Aorta (tissue), 5 donors: ENCODE measurements at places on chromosomes 7 and 10.

- DNase-seq: no peak
Observed at GRCh38 chr10:72834183-72834825, 59.2 kb upstream of the OIT3 start.

DNA sequence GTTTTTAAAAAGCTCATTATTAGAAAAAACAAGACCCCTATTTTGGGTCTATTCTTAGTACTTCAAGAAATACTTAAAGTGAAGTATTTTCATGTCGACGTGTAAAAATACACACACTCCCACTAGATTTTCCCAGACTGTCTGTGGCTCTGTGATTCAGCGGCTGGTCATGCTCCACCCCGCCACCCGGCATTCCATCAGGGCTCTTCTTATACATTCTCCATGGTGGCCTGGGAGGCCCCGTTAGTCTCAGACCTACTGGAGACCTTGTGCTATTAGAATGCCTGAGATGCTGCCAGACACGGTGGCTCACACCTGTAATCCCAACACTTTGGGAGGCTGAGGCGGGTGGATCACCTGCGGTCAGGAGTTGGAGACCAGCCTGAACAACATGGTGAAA lies 13.1 kb downstream of the TECPR1 start:
- DNase-seq: no peak

DNA sequence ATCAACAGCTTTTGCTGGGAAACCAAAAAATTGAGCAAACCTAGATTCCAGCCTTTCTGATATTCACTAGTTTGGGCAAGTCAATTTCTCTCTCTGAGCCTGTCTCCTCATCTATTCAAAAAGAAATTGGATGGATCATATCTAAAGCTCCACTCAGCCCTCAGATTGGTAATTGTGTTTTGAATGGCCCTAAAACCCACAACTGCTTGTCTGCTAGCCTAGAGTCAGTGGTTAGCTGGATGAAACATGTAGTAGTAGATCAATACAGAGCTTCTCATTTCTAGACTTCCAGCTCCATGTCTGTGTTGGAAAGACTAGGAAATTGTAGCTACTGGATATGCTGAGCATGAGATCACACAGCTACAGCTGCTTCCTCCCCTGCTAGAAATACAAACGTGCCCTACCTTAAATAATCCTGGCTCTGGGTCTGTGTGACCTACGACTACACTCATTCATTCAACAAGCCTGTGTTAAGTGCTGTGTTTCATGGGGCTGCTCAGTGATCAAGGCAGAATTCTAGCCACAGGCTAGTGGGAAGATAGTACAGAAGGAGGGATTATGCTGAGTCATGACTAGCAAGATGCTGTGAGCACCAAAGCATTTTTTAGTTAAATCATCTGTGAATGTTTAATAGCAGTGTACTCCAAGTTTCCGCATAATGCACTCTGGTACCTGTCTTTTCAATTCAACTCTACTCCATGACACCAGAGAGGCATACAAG lies 15.7 kb downstream of the DNTT start:
- no peak for DNase-seq

- DNase-seq: no peak
Observed at GRCh38 chr10:33241351-33241750, 93.1 kb downstream of the NRP1 start.

DNA sequence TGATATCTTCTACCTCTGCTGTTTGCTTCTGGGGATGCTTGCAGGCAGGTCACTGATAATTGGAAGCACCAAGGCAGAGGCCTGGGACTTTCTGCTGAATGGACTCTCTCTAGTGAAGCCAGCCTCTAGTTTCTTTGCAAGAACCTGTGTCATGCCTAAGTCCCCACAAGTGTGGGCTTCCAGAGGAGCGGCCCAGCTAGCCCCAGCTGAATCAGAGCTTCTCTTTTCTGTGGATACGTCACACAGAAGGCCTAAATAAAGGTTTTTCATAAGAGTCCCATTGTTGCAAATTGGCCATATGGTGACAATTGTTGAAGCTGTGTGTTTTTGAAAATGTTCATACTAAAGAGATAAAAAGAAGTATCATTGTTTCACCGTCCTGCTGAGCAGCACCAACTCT lies 6.8 kb upstream of the OPALIN start:
- DNase-seq: no peak

- DNase-seq: no peak
Observed at GRCh38 chr7:85456254-85456653, 269.4 kb upstream of the SEMA3D start.

GRCh38 chr10:19651549-19651948 lies 164.7 kb upstream of the PLXDC2 start:
- DNase-seq: no peak

DNA sequence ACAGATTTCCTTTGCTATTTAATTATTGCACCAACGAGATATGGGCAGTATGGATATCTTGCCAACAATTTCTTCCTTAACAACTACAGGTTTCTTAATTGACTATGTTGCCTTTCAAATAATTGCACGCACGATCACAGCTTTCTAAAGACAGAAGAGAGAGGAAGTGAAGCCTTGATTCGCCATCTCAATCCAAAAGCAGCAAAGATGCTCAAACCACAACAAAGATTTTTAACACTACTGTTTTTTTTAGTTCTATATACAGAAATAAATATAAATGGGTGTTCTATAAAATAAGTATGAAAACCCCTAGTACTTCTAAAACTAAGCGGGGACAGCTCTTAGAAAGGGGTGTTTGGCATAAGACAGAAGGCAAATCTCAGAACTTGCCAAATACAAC lies 251.3 kb downstream of the SFMBT2 start:
- no peak for DNase-seq

DNA sequence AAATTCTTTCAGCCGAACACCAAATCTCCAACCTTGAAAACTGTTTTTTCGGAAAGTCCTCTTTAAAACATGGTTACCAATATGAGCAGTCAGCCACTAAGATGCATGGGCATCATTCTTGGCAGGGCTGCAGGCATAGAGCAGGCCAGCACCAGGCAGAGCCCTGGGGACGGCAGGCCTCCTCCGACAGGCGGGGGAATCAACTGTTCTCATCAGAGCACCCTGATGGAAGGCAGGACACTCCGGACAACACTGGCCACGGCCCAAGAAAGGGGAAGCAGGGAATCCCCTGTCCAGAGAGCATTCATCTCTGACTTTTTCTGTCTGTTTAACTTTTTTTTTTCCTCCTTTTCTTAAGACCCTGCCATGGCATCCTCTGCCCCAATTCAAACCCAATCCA lies 1.4 kb upstream of the NOS3 start:
- DNase-seq: no peak

GRCh38 chr10:64690194-64690593 lies 1169.0 kb downstream of the REEP3 start:
- DNase-seq: no peak

DNA sequence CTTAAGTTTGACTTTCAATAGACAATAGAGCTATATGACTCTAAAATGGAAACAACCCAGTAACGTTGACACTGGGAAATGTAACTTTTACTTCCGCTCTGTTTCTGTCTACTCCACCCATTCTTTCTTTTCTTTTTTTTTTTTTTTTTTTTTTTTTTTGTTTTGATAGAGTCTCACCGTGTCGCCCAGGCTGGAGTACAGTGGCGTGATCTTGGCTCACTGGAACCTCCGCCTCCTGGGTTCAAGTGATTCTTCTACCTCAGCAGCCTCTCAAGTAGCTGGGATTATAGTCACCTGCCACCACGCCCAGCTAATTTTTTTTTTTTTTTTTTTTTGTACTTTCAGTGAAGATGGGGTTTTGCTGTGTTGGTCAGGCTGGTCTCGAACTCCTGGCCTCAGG lies 13.9 kb downstream of the PRSS2 start:
- DNase-seq: no peak

DNA sequence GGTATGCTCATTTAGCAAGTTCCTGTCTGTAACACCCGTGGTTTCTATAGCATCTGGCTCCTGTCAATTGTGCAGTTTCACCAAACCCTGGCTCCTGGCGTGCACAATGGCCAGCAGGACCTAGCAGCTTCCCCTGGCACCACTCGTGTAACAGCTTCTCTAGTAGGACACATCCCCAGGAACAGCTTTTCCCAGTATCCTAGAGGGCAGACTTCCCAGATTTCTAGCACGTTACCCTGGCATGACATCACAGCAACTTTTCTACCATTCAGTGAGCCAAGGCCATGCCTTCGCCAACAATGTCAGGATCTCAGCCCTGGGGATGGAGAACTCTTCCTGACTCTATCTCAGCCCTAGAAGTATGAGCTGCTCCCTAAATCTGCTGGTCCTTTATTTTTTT lies 6.5 kb downstream of the YME1L1 start:
- no peak for DNase-seq

GRCh38 chr7:92517631-92518030 lies 10.7 kb downstream of the PEX1 start:
- no peak for DNase-seq

GRCh38 chr10:43055991-43056567 lies 20.8 kb upstream of the RET start:
- peak; percentile 49 for DNase-seq

- DNase-seq: no peak
Observed at GRCh38 chr7:26346611-26347203, 55.0 kb downstream of the SNX10 start.

DNA sequence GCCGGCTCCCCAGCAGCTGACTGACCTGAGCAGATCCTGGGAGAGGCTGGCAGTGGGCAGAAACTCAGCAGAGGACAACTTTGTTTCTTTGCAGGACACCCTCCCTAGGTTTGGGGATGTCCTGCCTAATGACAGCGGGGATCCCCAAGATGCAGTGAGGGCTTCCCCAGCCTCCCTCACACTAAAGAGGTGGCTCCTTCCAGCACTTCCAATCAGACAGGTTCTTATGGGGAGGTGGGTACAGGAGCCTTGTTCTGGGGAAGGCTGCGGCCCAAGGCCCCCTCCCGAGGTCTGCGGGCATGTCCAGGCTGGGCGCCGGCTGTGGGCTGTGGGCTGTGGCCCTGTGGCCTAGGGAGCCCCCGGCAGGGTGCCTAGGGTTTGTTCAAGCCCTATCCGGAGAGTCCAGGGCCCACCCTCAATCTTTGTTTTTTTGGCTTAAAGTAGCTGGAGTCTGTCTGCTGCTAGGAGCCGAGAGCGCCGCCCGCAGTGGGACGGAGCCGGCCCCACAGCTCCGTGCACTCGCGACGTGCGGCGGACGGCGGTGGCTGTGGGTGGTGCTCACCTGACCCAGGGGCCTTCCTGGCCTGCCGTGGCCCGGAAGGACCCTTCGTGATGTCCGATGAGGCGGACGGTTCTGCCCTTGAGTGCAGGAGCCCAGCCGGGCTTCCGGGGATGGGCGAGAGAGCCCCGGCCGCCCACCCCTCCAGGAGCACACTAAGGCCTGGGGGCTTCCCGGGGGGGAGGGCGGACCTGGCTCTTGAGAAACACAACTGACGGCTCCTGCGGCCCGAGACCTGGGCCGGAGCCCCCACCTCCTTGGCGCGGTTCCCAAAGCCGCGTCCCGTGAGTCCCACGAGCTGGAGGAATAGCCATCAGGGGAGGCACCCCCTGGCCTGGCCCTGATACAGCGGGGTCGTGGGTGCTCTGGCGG lies 57.2 kb downstream of the PDGFA start:
- DNase-seq: peak; percentile 74

DNA sequence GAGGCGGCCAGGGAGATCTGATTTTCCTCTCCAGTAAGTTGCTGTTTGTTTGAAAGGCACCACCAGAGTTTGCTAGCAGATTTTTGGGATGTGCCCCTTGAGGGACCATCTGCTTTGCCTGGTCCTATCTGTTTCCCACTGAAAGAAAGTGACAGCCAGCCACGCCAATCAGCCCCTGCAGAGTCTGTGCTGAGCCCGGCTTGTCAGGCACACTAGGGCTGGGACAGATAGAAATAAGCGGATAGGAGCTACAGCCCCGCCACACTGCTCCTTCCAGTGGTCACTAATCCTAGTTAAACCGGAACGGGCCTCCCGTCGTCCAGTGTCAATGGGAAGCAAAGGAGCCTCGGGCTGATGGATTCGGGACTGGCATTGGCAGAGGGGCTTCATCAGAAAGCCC lies 161.9 kb upstream of the PRR15 start:
- DNase-seq: no peak

DNA sequence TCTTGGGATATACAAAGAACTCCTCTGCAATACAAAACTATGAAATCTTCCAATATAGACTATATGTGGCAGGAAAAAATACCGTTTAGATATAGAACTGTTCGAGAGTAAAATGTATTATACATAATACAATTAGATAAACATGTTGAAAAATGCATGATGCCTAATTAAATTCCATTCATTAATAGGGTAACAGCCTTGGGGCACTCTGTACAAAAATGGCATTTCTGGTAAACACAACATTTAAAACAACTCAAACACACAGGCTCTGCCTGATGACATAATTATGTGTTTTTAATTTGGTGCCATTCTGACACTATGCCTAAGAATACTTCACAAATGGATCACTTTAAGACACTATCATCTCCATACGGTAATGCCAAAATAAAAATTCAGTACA lies 180.9 kb downstream of the FAM107B start:
- no peak for DNase-seq

GRCh38 chr7:66355756-66356155 lies 150.6 kb downstream of the TPST1 start:
- no peak for DNase-seq

DNA sequence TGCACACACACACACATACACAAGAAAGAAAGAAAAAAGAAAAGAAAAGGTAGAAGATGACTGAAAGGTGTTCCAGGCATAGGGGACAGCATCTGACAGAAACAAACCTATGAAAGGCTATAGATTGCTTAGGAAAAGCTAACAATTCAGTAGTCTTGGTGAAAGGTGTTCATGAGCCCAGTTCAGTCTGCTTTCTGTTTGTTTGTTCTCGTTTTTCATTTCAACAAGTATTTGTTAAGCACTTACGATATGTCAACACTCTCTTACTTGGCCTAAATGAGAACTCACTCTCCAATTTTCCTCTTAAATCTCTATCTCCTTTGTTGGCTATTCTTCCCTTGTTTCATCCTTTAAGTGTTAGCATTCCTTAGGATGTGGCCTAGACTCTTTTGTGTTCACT lies 133.2 kb downstream of the GRM8 start:
- DNase-seq: no peak

DNA sequence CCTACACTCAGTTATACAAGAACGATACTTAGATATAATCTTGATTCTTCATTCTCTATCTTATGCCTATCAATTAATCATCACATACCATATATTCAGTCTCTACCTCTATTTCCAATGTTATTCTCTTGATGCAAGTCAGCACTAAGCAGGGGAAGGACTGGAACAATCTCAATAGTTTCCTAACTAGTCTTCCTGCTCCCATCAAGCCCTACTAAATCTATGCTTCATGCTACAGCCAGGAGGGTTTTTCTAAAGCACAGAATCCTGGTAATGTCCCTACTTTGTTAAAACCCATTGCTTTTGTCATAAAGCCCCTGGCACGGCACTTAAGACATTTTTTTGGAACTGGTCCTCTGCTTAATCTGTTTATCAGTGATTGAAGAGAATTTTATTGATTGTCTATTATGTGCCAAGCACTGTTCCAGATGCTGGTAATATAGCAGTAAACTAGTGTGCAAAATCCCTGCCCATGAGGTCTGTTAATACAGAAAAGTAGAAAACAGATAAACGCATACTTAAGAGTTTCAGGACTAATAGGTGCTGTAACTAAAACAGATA lies 323.3 kb upstream of the LRRN3 start:
- DNase-seq: no peak
